ENCODE measurements at places on chromosomes 5 and 9.

GRCh38 chr5:54639621-54640020 lies 122.1 kb downstream of the SNX18 start:
- no peak for DNase-seq

- no peak for DNase-seq
Observed at GRCh38 chr5:78335976-78336375, 24.4 kb upstream of the SCAMP1 start.

- peak; percentile 20 for DNase-seq
Observed at GRCh38 chr9:135144581-135145170, 57.2 kb downstream of the OLFM1 start.

DNA sequence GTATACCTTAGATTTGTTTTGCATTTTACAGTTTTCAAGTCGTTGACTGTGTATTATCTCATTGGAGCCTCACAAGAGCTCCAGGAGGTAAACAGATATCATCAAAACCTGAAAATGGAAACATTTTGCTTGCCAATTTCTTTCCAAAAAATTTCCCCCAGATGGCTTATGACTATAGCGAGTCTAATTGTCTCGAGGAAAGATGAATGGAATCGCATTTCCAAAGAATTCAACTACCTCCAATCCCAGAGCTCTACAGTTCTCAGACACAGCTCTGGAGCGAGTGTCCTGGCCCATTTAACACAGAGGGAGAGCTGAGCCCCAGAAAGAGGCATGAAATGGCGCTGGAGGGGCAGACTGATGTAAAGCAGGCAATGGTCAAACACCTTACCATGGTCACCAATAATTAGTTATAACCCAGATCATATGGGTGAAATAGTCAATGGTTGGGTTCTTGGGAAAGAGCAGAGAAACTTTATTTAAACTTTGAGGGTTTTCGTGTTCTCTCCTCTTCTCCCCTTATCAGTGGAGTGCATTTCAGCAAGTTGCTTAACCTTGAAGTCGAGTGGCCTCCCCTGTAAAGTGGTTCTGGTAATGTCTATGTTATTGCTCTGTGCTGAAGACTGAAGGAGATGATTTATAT lies 168.2 kb downstream of the ZDHHC21 start:
- DNase-seq, result no peak

GRCh38 chr9:92378865-92379560 lies 25.4 kb downstream of the OGN start:
- no peak for DNase-seq

- DNase-seq, result no peak
Observed at GRCh38 chr9:110750272-110750671, 81.7 kb downstream of the MUSK start.

All from pancreas (tissue), 10 donors.